ENCODE measurements at places on chromosomes 5 and 9.

GRCh38 chr9:4489919-4490704 lies at the start of gene SLC1A1:
Gene SLC1A1, plus strand, starts transcription at chr9:4490468. Its CDS starts 212 bp downstream, at chr9:4490680.
- peak; percentile 45 for DNase-seq

- no peak for DNase-seq
Observed at GRCh38 chr5:57082441-57083067, 91.3 kb upstream of the GPBP1 start.

DNA sequence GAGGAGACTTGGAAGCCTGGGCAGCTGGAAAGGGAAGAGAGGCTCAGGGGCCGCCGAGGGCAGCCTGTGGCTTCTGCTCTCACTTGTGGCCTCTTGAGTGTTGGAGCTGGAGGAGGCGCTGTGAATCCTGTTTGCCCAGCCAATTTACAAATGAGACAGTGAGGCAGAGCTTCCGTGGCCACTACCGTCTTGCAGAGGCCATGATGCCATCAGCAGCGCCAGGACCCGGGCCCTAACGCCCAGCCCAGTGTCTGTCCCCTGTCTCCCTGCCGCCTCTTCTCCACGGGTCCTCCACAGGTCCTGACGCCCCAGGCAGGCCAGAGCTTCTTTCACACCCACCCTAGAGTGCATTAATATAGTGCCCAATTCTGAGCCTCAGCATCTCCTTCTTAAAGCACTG lies 172.8 kb downstream of the GOLPH3 start:
- DNase-seq, result no peak

GRCh38 chr9:71589612-71590011 lies 178.7 kb downstream of the CEMIP2 start:
- DNase-seq, result no peak

DNA sequence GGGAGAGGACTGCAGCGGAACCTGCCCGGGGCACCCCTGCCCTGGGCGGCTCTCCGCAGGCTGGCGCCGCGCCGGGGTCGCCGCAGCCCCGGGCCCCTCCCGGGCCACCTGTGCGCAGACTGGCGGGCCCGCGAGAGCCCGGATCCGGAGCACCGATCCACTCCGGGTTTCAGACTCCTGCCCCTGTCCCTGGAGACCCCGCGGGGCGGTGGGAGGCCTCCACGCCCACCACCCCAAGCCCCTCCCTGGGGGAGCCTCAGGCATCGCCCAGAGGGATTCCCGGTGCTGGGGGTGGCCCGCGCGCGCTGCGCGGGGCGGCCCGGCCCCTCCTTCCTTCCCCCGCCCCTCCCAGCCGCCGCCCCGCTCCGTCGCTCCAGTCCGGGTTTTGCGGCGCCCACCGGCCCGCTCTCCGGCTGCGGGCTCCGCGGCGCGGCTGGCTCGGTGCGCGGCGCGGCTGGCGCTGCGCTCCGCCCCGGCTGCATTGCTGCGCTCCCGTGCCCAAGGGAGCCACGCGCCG lies at the start of gene UNC5A:
TSS of gene UNC5A (plus strand) at position 479 of the 517 bp plus-strand sequence. CDS start 192 bp downstream, outside the sequence.
- DNase-seq, result no peak

DNA sequence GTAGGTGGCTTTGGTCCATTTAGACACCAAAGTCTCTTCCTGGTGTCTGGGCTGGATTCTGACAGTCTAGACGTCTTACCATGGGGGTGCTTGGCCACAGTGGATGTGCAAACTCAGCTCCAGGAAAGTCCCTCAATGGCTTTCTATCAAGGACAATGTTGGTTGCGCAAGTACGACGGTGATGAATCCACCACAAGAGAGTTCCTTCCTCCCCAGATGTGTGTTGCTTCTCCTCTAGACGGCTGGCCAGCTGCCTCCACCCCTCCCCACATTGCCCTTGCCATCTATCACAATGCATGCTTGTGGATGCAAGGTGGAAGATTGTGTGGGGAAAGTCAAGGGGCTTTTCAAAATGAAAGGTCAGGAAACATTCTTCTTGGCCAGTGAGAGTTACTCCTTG lies 89.7 kb upstream of the IRX2 start:
- DNase-seq, result no peak

DNA sequence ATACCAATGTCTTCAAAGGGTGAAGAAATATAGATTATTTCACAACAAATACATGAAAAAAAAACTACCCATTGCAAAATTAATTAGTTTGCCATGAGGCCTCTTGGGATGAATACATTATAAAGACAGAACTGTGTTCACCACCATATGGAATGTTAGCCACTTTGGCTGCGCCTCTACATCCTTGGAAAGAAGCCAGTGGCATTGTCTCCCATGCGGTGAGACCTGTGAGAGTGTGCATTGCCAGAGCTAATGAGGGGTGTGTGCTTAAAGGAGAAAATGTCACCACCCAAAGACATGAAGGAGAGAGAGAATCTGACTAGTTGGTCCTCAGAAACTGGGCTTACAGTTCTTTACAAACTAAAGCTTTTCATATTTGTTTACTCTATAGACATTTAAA lies 110.6 kb downstream of the PLPPR1 start:
- no peak for DNase-seq

DNA sequence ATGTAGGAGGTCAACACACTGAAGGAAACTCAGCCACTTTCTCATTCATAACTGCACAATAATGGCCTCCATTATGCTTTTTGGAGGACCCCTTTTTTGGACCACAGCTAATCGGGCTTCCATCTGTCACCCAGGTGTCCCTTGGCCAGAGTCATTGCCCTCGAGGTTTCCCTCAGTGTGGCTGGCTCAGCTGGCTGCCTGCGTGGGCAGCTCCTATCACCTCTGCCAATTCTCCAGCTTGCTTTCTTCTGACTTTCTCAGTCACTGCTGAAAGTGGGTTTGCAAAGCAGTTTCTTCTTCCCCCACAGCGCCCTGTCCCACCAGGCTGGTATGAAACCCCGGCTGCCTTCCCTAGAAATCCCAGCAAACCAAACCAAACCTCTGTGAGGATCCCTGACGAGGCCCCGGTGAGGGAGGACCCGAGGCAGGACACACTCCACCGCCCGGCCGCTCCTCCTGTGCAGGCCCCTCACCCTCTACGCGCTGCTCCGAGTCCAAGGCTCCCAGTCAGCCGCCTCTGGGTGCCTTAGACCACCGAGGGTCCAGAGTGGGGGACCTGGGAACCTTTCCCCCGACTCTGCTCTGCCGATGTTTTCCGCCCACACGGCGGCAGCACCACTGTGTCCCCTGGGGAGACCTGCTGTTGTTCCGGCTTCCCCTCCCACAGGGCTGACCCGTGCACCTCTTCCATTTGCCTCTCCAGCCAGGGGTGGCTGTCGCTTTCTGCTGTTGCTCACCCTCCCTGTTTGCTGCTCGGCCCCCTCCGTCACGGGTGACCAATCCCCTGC lies 109.5 kb downstream of the TENT4A start:
- DNase-seq, result no peak

- DNase-seq, result peak; percentile 11
Observed at GRCh38 chr5:73796164-73797131, 170.5 kb downstream of the ARHGEF28 start.

- DNase-seq, result no peak
Observed at GRCh38 chr5:167936022-167936421, 355.4 kb upstream of the WWC1 start.

- DNase-seq, result no peak
Observed at GRCh38 chr9:4814913-4815312, 22.2 kb downstream of the RCL1 start.

DNA sequence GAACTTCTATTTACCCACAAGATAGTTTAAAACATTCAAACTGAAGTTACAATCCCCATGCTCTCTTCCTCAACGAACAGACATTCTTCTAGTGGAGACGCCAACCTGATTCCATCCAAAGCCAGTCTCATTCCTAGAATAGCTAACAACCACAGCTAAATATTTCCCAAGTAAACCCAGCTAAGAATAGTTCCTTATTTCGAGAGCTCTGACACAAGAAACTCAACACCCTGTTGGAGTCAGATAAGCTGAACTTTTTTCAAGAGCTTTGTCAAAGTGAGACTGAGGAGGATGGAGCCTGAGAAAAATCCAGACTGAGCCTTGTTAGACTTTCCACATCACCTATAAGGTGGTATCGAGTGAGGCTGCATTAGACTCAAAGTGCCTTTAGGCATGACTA lies 56.7 kb upstream of the RPS23 start:
- DNase-seq, result no peak

- no peak for DNase-seq
Observed at GRCh38 chr5:3142261-3143027, 391.0 kb upstream of the IRX2 start.

- DNase-seq, result no peak
Observed at GRCh38 chr5:136446565-136446964, 81.2 kb upstream of the TRPC7 start.

- no peak for DNase-seq
Observed at GRCh38 chr9:113695901-113696300, 180.2 kb upstream of the ZNF618 start.

GRCh38 chr5:53884844-53885243 lies 324.4 kb downstream of the NDUFS4 start:
- no peak for DNase-seq

- no peak for DNase-seq
Observed at GRCh38 chr5:150163547-150164059, 3.0 kb upstream of the CDX1 start.

GRCh38 chr9:90098408-90098807 lies 493.6 kb downstream of the GADD45G start:
- no peak for DNase-seq

DNA sequence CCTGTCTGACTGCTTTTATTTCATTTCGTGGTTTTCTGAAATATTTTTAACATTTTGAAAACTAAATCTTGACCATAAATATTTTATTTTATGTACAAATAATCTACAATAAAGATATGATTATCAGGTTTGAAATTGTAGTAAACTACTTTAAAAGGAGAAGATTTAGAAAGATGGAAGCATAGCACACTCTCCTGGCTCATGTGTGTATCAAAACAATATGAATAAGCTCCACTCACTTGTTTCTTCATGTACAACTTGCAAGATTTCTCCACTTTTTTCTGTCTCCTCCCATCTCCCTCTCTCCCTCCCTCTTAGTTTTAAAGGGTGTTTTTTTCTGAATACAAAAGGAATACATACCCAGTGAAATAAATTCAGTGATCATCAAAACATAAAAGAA lies 15.4 kb upstream of the VPS13A start:
- no peak for DNase-seq

- no peak for DNase-seq
Observed at GRCh38 chr9:130285271-130285670, 19.7 kb downstream of the HMCN2 start.

DNA sequence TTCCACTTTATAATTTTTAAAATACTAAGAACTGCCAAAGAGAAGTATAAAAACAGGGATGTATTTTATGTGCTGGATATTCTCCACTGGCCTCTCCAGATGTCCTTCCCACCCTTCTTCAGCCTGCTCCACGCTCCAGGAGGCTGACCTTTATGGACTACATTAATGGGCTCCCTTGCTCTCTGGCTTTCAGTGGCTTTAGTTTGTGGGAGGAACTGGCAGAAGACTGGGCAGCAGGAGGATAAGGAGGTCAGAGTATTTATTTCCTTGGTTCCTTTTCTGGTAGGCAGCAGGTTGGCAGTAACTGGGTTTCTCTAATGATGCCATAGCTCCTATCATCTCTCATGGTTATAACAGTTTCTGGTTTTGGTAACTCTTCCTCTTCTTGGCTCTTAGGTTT lies 133.9 kb downstream of the PAM start:
- no peak for DNase-seq

DNA sequence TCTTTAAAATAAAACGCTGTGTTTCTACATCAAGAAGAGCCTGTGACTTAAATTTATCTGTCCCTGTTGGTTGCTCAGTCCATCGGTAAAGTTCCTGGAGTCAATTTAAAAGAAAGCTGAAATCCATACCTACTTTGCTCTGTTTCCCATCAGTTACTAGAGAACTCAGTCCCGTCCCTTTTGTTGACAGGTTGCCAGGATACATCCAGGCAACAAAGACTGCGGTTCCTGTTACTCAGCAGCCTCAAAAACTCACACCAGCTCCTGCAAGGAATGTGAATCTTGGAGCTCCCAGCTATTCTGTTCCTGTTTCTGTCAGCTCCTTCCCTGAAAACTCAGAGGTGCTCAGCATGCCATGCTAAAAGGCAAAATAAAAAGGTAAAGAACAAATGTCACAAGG lies at the start of gene ZNF474:
TSS of gene ZNF474 (plus strand) at position 241 of the 400 bp plus-strand sequence. CDS start 22,445 bp downstream, outside the sequence.
- no peak for DNase-seq

DNA sequence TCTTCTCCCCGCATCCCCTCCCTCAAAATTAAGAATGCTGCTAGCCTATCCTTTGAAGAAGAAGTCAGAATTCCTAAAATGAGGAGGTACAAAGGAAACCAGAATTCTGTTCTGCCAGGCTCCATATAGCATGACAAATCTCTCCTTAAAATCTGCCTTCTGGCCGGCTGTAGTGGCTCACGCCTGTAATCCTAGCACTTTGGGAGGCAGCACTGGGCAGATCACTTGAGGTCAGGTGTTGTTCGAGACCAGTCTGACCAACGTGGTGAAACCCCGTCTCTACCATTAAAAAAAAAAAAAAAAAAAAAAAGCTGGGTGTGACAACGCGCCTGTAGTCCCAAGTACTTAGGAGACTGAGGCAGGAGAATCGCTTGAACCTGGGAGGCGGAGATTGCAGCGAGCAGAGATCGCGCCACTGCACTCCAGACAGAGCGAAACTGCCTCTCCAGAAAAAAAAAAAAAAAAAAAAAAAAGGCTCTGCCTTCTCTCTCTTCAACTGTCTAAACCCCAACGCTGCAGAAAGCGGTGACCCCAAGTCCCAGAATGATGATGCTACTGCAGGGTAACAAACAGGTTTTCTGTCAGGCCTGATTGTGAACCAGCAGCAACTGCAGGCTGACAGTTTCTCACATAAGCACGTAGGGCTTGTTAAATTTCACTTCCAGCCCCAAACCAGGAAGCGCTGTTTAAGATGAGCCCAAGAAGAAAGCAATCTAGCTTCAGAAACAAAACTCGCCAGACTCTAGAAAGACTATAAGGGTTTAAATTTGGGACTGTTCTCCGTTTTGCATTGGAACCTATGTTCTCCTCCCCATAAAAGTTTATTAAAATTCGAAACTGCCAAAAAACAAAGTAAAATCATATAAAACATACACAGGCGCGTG lies 963 bp upstream of the CAST start:
- peak; percentile 35 for DNase-seq

DNA sequence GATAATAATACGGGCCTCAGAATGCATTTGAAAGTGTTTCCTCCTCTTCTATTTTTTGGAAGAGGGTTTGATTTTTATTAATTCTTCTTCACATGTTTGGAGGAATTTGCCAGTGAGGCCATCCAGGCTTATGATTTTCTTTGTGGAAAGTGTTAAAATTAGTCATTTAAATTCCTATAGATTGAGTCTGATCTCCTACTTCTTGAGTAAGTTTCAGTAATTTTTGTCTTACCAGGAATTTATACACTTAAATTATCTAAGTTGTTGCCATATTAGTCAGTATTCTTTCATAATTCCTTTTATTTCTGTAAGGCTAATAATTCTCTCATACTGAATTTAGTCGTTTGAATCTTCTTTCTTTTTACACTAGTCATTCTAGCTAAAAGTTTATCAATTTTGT lies 25.2 kb upstream of the HAPLN1 start:
- DNase-seq, result no peak

GRCh38 chr5:111434800-111435199 lies 77.5 kb downstream of the STARD4 start:
- no peak for DNase-seq
